ENCODE measurements at places on chromosomes 2 and 18.
A peak's percentile ranks its signal among the peaks of the same experiment; 100 is the strongest.

- no peak for DNase-seq
These were observed 708.4 kb downstream of the RNF144A start for GRCh38 chr2:7625392-7626138.

- DNase-seq: no peak
These were observed 70.0 kb downstream of the DPP4 start for GRCh38 chr2:162004031-162004430.

GRCh38 chr2:237181844-237182243, 96.2 kb downstream of the COPS8 start:
- DNase-seq: no peak

DNA sequence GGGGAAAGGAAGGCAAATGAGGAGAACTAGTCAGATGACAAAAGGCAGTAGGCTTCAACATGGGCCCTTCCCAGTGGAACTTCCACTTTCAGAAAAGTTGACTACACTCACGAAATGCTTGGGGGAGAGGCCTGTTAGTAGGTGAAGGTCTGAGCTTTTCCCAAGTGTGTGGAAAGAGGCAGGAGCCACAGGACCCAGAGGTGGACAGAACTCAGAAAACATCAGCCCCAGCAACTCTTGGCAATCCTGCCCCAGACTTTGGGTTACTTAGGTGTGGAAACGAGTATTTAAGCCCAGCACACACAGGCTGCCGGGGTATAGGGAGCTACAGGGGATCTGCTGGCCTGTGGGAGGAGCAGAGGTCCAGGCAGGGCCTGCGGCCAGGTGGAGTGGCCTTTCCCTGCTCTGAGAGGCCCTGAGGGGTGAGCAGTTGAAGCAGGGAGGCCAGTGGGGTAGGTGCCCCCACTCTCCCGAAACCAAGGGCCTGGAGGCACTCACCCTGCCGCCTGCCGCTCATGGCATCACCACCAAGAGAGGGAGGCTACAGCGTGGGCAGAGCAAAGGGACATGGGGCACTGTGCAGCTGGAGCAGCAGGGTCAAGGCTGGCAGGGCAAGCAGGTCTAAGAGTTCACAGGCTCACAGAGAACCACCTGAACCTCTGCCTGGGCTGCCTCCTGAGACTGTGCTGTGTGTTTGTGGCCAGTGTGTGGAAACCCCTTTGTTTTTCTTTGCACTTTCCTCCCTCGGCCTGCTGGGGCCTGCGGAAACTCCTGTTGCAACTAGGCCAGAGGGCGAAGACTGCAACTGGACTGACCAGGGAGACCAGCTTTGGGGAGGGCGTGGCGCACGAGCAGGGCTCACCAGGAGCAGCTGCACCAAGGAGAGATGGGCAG, 130.7 kb upstream of the SERTAD2 start:
- DNase-seq: no peak

DNA sequence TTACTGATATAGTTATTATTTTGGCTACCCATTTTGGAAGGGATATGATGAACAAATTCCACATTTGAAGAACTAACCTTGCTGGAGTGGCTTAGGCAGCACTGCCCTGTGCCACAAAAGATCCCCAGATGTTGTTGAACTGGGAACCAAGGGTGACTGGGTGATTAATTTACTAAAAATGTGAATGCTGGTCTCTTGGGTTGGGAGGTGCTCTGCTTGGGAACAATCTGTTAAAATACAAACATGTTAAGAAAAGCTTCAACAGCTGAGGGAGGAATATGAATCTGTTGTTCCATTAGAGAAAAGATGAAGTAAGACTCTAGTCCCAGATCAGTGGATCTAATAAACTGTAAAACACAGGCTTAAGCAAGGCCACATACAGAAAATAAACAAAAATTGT, 1860.1 kb downstream of the SUCLG1 start:
- DNase-seq: no peak

DNA sequence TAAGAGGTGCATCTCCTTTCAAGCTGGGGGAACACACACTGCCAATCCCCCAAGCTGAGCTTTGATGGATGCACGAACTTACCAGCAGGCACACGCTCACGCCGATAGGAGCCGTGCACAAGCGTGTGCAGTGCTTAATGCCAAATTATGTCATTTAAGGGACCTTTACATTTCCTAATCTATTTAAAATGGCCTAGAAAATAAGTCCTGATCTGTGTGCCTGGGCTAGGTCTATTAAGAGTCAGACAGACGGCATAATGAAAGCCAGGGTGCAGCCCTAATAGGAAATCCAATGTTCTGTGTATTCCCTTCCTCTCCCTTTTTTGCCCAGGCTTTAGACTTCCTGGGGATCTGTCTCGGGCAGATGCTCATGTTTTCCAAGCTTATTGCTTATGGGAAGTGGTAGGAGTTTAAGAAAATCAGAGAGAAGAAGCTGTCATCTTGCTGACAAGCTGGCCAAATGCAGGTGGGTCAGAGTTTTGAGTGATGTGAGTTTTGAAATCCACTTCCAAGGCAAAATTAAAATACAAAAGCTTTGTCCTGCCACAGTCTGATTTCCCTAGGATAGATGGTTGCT, 142.6 kb downstream of the MYT1L start:
- DNase-seq: no peak

DNA sequence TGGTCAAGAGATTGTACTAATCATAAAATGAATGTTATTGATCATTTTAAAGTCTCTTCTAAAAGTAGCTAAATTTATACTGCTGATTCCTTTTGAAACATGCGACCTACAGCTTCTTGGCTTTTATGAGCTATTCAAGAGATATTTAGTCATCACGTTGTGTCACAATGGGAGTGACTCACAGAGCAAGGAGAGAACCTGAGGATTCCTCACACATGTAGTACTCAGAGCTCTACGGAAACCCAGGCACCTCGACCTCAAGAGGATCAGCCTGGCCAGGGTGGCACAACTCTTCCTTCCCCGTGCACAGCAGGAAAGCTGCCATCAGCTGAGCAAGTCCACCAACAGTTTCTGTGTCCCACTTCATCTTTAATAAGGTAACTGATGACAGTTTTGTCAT, at the start of gene DHRS9:
DHRS9 (plus strand) TSS at position 223 of the 400 bp plus-strand sequence. CDS start 12,019 bp downstream, outside the sequence.
- DNase-seq: peak; percentile 18

DNA sequence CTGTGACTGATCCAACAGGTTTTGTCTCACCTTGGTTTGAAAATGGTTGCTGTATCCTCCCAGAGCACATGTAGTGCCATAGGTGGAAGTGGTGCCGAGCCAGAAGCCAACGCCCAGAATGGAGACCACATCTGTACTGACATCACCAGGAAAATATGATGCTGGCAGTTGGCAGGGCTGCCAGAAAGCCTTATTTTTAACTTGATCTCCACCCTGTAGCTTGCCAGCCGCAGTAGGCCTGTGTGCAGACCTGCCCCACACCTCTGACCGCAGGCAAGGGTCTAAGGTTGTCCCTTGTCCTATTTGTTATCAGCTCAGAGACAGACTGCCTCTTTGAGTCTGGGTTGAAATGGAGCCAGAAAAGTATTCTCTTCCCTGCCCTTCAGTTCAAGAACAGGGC, 123.5 kb upstream of the EML6 start:
- no peak for DNase-seq

- peak; percentile 18 for DNase-seq
These were observed 63.2 kb upstream of the MAPRE2 start for GRCh38 chr18:34977838-34978532.

DNA sequence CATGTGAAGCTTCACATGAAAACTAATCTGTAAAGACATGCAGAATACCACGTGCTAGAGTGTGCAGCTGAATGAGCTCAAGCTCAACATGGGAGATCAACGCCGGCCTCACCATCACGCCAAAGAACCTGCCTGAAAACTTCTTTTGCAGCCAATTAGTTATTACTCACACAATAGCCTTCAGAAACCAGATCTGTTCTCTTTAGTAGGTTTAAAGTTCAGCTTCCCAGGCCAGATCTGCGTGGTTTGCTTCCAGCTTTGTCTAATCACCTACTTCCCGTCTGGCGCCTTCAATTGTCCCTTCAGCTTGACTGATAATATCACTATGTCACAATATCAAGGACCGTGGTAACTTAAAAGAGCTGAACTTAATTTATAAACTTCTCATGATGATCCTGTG, 68.0 kb upstream of the ZNF236 start:
- DNase-seq: no peak

DNA sequence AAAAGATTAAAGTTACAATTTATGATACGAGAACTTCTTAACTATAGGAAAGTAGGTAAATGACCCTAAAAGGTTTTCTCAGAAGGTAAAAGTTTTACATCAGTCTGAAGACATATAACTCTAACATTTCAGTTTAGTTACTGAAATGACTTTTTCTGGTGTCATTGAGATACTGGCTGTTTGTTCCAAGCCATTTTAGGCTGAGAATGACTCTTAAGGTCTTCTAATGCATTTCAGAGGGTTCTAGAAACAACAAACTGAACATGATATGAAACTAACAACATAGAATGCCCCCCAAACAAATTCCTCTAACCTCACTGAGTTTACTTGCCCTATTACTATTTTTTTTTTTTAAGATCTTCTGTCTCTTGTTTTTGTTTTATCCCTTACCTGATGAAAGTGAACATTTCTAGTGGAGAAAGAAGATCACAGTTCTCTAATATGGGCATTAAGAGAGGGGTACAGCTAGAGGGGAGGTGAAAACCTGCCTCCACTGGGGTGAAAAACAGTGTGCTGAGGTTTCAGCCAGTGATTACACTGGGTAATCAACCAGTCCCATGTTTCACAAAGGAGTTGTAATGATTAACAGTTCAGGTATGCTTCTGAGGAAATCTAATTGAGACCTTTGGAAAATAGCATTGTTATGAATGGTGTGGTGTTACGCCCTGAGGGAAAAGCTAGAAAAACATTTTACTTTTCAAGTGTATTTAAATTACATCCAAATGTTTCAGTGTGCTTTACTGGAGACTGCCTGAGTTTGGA, 11.2 kb downstream of the NABP1 start:
- DNase-seq: no peak

DNA sequence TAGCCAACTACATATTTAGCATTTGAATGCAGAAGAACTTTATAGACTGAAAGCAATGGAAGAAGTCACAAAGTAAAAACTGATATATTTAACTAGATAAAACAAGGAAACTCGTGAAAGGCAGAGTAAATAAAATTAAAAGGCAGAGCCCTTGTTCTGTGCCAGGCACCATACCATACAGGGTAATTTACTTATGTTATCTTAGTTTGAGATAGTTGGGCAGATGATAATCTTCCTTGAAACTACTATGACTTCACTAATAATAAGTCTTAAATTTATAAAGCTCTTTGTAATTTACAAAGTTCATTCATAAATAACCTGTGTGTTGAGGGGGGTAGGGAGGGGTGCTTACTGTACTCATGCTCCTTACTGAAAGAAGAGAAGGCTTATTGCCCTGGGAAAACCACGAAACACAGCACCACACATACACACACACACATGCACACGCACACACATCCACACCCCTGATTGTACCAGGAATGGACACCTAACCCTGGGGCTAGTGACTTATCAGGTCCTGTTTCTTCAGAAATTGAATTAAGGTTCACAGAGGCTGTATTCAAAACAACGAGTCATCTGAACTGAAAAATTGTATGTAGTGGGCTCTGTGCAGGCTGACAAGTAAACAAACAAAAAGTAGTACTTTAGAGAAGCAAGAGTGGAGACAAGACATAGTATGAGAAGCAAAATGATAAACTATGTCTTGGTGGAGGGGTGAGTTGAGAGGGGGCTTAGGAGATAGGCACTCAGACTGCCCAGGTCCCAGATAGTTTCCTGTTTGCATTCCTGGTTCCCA, 38.1 kb downstream of the AGFG1 start:
- no peak for DNase-seq

GRCh38 chr2:189927823-189928222, 134.7 kb downstream of the MSTN start:
- DNase-seq: no peak

GRCh38 chr2:115165529-115166109, 723.2 kb downstream of the DPP10 start:
- DNase-seq: no peak

GRCh38 chr18:70072678-70073077, 125.0 kb upstream of the CD226 start:
- DNase-seq: no peak

- DNase-seq: no peak
These were observed 21.6 kb downstream of the DCDC2C start for GRCh38 chr2:3725002-3725401.

GRCh38 chr2:148654435-148654834, 9.9 kb downstream of the EPC2 start:
- no peak for DNase-seq

- DNase-seq: no peak
These were observed 71.2 kb downstream of the PLB1 start for GRCh38 chr2:28567061-28567471.

DNA sequence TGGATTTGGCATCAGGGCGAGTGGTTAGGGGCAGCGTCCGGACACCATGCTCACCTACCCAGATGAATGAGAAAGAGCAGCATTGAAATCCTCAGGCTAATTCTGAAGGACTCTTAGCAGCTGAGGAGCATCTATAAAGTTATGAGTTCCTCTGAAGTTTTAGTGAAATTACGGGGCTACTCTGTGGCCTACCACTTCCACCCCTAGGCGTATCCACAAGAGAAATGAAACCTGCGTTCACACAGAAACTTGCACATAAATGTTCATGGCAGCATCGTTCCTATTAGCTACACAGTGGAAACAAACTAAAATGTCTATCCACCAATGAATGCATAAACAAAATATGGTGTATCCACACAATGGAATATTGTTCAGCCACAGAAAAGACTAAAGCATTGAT, 98.0 kb downstream of the GBX2 start:
- no peak for DNase-seq

DNA sequence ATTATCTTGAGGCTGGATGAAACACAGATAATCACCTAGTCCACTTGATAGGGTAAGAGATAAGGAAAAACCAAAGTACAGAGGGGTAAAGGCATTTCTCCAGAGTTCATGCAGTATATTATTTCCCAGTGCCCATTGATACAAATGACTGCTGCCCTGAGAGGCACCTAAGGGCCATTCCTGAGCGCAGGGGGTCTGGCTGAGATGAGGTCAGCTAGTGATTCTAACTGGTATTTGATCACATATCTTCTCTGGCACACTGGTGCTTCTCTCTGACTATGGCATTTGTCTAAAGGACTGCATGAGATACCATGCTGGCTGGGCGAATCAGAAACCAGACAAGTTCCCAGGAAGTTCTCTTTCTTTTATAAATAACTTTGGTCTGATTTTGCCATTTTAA, 73.3 kb upstream of the TFCP2L1 start:
- DNase-seq: no peak

GRCh38 chr2:234555161-234555560, 58.3 kb upstream of the ARL4C start:
- DNase-seq: no peak

- no peak for DNase-seq
These were observed 31.7 kb downstream of the UBE2F start for GRCh38 chr2:237998530-237998929.

GRCh38 chr2:235008584-235009044, 56.8 kb downstream of the SH3BP4 start:
- DNase-seq: no peak

DNA sequence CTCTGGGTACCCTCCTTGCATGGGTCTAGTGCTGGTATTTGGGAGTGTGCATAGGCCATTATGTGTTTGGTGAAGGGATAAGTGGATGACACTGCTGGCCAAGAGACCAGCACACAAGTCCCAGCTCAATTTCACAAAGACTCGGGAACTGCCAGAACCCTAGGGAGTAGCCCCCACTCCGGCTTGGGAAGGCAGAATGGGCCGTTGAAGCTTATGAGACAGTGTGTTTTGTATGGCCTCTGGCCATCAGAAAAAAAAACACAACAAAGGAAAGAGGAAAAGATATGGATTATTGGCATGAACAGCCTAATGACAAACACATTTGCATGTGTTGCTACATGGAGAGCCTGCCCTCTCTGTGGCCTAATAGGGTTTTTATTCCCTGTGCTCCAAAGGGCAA, 144.2 kb downstream of the TTC32 start:
- no peak for DNase-seq

- DNase-seq: no peak
These were observed 18.9 kb downstream of the TRPM8 start for GRCh38 chr2:233936089-233936488.

- no peak for DNase-seq
These were observed 2.0 kb upstream of the ZC3H6 start for GRCh38 chr2:112273349-112273748.
